ENCODE measurements at places on chromosomes 2 and 18.

DNA sequence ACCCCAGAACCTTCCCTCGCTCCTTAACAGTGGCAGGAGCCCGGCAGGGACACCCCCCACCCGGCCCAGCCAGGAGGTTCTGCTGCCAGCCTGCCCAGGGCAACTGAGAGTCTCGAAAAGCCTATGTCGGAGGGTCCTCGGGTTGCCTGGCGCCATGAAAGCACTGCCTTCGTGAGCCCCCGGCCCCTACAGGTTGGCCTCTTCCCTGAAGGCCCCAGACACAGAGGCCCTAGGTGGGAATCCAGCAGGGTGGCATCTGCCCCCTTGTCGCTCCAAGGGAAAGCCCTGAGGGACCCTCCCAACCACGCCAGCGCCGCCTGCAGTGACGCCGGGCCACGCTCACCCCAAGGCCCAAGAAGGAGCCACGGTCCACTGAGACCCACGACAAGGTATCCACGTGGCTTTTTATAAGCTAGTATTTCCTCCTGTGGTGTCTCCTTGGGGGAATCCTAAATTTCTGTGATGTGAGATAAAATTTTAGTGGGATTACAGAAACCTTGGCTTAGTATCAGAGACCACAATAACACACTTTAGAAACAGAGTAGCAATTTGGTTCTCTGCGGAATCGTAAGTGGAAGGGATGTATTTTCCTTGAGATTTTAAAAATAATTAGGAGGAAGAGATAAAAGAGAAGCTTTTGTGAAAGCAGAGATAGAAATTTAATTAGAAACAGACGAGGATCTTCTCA is 138.9 kb downstream of the HDAC4 start:
- no peak for DNase-seq

DNA sequence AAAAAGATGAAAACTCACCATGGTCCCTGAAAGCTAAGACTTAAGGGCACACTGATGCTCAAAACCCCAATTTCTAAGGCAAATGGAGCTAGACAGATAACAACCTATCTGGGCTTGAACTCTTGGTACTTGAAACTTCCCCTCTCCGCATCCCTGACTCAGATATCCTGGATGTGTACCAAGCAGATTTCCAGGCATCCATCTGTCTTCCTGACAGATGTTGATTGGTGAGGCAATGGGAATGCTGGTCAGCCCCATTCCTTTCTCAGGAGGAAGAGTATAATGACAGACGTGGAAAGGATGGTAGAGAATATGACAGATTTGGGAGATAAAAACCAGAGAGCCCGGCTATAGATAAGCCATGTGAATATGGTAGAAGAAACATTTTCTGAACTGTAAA is 69.2 kb downstream of the ADD2 start:
- no peak for DNase-seq

DNA sequence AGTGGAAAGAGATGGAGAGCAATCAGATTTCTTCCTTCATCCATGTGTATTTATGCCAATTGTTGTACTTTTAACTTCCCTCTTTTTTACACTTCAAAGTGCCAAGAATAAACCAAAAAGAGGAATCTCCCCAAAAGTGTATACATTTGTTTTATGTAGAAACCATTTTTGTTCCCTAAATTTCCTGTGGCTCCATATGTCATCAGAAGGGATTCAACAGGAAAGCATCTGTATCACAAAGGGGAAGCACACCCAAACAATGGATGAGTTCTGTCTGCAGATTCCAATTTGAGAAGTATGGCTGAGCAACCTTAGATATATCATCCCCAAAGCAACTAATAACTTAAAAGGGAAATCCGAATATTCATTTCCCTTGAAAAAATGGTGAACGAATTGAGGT is 275.0 kb downstream of the MREG start:
- no peak for DNase-seq

DNA sequence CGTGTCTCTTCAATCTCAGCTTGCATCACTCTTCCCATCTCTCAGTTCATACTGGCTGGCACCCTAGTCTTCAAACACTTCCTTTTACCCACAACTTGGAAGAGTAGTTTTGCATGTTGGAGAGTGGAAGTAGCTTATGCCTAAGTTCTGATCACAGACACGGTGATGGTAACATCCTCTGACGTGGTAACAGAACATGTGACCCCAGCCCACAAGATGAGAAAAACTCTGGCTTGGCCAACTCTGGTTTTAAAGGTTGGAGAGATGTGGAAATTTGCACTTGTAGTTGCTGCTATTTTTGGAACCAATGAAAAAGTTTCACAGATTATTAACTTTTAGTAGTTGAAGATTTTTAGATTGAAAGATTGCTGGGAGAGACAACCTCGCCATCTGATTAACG is 155.4 kb upstream of the SLC35G4 start:
- no peak for DNase-seq

DNA sequence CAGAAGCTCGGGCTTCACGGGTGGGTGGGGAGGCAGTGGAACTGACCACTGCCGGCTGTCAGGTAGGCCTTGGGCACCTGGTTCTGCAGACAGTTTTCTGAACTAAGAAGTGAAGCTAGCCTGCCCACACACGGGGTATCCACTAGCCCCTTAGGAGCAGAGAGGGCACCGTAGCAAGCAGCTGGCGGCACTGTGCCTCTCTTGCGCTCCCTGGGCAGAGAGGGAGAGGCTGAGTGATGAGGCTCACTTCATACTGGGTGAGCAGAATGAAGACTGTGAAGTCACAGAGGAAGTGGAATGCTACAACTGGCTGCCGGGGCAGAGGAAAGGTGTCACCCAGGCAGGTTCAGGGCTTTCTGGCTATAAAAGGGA is 753 bp downstream of the ITPRIPL1 start:
- DNase-seq: peak; percentile 33

DNA sequence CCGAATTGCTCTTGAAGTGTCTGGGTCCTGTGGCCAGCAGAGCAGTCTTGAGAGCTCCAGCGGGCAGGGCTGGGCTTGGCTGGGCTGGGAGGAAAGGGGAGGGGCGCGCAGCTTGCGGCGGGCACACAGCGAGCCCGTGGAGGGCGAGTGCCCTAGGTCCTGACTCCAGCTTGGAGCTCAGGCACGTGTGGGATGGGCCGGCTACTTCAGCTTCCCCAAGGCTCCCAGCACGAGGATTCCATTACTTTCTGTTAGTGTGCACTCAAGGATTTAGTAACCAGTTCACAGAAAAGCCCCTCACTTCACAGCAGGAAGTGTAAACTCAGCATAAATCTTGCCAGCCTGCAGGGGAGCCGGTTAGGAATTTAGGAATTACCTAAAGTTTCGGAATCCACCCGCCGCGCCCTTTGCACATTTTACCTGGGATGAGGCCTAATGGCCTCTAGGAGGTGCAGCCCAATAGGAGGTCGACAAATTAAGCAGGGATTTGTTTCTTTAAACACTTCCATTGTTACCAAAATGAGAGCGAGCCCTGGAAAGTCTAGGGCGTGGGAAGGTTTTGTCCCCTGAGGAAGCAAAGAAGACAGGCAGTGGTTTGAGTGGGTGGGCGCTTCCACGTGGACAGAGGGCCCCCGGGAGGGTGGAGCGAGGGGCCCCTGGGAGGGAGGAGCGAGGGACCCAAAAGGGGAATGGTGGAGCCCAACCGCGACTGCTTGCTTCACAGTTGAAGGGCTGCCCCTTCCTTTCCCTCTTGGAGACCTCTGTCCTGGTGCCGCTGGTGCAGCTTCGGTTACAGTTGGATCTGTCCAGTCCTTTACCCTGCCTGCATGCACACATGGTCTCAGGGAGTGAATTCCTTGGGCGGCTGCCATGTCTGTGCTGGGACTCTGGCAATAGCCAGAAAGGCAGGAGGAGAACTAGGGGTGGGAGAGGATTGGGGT is 93.3 kb downstream of the CTAGE1 start:
- no peak for DNase-seq

Measured in T-helper 2 cell (primary cell).